T-helper 2 cell (primary cell): ENCODE measurements at places on chromosomes 1 and 21.

DNA sequence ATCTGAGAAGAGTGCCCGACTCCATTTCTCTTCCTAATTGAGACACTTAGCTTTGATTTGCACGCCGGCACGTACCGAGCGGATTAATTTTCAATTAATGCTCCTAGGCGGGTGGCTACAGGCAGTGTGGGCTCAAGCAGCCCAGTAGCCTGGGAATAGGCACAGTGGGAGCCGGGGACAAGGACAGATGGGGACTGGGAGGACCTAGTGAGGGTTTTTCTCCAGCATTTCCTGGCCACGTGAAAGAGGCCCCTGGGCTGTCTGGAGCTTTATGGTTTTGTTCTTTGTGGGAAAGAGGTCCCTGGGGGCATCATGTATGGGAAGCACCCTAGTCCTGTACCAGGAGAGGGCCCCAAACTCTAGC is 78.6 kb upstream of the CSF3R start:
- no peak for DNase-seq

DNA sequence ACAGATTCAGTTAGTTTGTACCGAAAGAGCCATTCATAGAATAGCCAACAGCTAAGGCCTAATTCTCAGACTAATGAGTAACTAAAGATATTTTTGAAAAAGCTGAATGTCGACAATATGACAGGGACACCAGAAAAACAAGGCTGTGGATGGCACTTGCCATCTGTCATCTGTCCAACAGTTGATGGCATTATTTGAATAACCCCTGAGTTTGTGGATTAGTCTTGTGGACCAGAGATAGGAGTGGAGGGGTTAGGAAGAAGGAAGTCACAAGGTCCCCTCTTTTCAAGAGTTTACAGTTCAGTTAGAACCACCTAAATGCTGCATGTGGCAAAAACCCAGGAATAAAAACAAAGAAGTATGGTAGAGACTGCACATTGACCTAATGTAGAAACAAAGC is 356.5 kb upstream of the DUSP10 start:
- DNase-seq = no peak

DNA sequence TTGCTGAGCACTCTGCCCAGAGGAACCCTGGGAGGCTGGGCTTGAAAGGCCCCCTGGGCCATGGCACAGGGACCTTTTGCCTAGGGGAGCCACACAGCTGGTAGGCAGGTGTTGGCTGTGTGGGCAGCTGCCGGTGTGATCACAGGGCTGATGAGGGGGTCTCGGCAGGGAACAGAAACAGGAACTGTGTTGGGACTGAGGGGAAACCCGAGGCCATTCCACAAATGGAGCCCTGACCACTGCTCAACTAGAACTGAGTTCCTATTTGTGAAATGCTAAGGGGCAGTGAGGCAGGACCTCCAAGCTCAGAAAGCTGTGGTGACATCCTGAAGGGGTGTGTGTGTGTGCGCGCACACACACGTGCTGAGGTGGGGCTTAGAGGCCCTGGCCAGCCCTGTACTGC is 6.4 kb upstream of the THEM5 start:
- no peak for DNase-seq

- DNase-seq = no peak
Observed at GRCh38 chr1:97212671-97213070, 491.1 kb downstream of the PTBP2 start.

DNA sequence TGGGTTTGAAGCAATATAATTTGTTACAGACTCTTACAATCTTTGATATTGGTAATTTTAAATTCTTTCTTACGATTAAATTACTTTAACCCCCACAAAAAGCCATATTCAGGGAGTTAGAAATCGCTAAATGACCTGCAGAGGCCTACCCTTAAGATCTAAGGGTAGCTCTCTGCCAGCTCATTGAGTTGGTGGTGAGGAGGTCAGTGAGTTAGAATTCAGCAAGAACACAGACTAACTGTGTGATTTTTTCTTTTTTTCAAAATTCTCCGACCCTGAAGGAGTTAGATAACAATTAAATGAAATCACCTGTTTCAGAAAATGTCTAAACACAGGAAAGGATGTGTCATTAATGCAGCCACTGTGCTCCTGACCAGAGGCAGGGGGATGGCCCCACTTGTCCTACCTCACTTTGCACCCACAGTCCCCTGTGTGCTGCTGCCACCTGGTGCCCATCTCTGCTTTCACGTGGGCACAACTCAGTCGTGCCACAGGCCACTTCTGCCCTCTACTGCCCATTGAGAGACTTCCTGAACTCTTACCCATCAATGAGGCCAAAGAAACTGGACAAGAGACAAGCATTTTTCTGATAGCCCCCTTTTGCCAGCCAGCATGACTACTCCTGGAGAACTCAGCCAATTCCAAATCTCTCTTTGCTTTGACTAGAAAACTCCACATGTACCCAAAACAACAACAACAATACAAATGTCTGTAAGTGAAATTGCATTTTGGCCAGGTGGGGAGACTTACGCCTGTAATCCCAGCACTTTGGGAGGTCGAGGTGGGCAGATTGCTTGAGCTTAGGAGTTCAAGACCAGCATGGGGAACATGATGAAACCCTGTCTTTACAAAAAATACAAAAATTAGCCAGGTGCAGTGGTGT is 8.4 kb downstream of the CFAP45 start:
- DNase-seq = peak; percentile 35

- DNase-seq = peak; percentile 24
Observed at GRCh38 chr1:41333146-41333784, 28.0 kb upstream of the FOXO6 start.

GRCh38 chr1:168654198-168654915 is 74.6 kb downstream of the DPT start:
- no peak for DNase-seq

GRCh38 chr1:242178924-242179708 is 180.2 kb upstream of the MAP1LC3C start:
- no peak for DNase-seq

- DNase-seq = no peak
Observed at GRCh38 chr1:23916209-23917131, 3.3 kb upstream of the CNR2 start.

GRCh38 chr21:15283789-15284188 is 219.0 kb upstream of the NRIP1 start:
- no peak for DNase-seq

DNA sequence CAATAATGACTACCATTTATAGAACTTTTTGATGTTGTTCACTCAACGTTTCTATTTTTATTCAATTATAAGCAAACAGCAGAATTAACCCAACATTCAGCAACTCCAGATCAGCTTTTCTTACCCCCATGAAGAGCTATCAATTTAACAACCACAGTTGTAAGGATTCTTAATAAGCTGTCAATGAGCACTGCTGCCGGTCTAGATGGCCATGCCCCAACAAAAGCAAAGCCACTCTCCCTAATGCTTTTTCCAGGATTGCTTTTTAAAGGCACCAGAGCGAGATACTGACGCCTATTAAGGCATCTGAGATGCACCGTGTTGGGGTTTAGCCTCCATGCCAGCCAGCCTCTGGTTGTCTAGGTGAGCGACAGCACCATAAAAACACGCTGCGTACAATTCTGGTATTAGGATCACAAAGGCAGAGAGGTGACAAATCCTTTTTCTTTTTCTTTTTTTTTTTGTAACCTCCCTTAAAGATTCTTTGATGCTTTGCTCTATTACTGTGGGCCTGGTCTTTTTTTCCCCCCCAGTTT is 39.5 kb downstream of the PTPRC start:
- no peak for DNase-seq
